ENCODE measurements at places on chromosomes 6 and 20.

GRCh38 chr20:37969949-37970855, 63.1 kb downstream of the TTI1 start:
- DNase-seq, result no peak

- no peak for DNase-seq
These were observed 13.5 kb downstream of the MBOAT1 start for GRCh38 chr6:20198775-20199174.

GRCh38 chr6:19697744-19698290, 139.4 kb upstream of the ID4 start:
- DNase-seq, result no peak

- no peak for DNase-seq
These were observed 5.2 kb upstream of the CST5 start for GRCh38 chr20:23884771-23885162.

- peak; percentile 44 for DNase-seq
These were observed 18.3 kb downstream of the SIM1 start for GRCh38 chr6:100446115-100447080.

DNA sequence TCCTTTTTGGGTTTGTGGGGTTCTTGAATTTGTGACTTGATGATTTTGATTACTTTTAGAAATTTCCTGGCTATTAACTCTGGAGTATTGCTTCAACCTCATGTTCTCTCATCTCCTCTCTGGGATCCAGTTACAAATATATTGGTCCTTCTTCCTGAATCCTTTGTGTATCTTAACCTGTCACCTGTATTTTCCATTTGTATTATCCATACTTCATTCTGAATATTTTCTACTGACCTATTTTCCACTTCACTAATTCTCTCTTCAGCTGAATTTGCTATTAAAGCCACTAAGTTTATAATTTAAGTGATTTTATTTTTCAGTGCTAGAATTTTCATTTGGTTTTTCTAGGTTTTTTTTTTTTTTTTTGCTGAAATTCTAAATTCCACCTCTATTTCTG, 6.4 kb upstream of the BHLHE23 start:
- no peak for DNase-seq

DNA sequence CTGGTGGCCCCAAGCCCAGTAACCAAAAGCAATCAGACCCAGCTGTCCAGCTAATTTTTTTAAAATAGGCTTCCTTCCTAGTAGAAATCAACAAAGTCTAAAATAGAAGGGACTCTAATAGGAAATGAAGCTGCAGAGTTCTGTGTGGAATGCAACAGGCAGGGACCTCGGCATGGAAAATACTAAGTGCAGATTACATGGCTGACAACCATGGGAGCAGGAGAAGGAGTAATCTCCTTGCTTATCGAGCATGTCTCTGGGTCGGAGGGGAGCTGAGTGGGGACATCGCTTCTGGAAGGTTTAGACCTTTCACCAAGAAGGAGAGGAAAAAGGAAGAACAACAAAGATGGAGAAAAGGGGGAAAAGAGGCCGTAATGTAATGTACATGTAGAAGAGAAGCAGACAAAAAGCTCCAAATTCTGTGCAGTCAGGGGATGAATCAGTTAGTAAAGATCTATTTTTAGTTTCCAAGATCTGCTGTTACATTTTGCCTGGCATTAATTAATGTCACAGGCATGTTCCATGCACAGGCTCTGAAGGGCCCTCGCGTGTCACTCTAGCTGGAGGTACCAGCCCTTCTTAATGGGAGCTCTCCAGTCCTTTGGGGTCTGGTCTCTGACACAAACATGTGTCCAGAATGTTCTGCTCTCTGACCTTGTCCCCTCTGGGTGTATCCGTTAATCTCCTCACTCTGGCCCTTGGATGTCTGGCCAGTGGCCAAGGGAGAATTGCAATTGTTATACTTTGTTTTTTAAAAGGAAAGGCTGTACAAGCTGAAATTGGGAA, 16.6 kb upstream of the ZNF831 start:
- no peak for DNase-seq

- no peak for DNase-seq
These were observed 37.0 kb downstream of the FOXO3 start for GRCh38 chr6:108597572-108598304.

DNA sequence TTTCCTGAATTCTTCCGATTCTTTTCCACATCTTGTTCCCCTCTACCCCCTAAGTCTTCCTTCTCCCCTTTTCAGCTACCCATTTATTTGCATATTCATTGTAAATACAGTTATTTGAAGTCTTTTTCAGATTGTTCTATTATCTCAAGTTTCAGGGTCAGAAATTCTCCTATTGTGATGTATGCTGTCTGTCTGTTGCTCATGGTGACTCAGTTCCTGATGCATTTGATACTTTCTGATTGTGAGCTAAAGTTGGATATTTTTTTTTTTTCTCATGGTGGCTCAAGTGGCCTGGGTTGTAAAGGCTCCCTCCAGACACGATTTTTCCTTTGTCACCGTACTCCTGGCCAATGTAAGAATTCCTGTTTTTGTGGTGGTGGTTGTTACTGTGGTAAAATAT, 4.9 kb upstream of the PI16 start:
- no peak for DNase-seq

DNA sequence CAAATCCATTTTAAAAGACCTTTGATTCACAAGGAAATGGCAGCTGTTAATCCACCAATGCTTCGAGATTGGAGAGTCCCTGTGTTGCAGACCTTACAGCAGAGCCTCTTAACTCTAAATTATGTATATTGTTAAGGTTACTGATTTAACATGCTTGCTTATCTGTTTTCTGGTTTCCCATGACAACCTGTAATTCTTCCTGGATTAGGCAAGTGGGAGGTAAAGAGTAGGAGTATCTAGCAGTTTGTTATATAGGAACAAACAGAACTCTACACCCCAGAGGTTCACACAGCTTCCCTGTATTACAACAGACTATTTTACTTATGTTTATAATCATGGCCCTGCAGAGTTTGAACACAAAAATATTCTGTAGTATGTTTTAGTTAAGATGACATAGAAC, 39.5 kb downstream of the NKX2-4 start:
- no peak for DNase-seq

DNA sequence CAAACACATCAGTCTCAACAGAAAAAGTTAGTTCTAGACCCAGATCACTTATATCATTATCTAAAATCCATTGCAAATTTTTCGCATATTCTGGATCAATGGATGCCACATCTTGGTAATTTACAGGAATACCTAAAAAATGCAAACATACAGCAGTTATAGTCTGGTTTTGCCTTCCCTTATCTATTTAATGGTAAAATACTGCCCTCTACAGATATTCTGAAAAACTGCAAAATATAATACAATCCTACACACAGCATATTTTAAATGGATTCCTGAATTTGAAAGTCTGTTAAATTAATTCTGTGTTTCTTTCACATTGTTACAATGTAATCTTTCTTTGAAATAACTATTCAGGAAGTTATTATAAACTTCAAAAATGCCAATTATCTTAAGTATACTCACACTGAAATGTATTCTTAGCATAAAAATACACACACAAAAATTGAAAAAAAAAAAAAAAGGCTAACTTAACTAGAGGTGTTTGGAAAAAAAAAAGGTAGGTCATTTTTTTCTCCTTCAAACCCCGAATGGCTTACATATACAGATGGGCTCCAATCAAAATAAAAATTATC, 88.4 kb downstream of the HACE1 start:
- no peak for DNase-seq

GRCh38 chr6:145368075-145368474, 367.2 kb downstream of the EPM2A start:
- DNase-seq, result no peak

DNA sequence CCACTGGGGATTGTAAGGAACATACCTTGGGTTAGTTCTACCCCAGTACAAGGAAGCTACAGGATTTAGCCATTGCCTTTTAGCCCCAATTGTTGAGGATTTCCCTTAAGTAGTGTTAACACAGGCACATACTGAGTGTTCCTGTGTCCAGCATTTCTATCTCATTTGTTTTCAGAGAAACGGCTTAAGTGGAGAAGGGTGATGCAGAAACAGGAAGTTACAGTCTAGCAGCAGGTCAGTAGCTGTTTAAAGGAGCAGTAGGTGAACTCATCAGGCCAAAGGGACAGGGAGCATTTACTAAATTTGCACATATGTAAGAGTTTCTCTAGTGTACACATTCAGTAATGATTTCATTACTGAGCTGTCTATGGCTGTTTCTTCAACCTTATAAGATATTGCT, 644.2 kb upstream of the GJE1 start:
- DNase-seq, result no peak

DNA sequence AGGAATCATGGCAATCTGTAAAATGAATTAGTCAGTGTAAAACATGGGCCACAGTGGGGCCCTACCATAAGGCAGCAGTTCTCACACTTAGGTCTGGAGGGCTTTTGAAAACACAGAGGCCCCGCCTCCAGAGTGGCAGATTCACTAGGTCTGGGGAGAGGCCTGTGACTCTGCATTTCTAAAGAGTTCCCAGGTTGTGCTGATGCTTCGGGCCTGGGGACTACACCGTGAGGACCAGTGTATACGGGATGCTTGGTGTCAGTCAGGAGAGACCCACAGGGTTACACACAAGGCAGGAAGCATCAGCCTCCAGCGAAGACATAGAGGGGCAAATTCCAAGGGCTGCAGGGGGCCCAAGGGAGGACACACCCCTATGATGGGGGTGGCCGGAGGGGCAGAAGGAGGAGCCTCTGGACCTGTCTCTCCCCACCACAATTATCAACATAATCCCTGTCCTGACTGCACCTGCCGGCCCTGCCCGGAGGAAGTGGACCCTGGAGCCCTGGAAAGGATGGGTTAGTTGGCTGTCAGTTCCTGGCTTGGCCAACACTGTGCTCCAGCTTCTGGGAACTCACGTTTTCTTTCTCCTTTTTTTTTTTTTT, 46.7 kb downstream of the FGD2 start:
- no peak for DNase-seq

GRCh38 chr6:106163966-106164877, 78.1 kb downstream of the PRDM1 start:
- no peak for DNase-seq

- no peak for DNase-seq
These were observed 71.8 kb downstream of the FOXF2 start for GRCh38 chr6:1461207-1461606.

GRCh38 chr6:135418040-135418760, 79.3 kb downstream of the AHI1 start:
- DNase-seq, result no peak

DNA sequence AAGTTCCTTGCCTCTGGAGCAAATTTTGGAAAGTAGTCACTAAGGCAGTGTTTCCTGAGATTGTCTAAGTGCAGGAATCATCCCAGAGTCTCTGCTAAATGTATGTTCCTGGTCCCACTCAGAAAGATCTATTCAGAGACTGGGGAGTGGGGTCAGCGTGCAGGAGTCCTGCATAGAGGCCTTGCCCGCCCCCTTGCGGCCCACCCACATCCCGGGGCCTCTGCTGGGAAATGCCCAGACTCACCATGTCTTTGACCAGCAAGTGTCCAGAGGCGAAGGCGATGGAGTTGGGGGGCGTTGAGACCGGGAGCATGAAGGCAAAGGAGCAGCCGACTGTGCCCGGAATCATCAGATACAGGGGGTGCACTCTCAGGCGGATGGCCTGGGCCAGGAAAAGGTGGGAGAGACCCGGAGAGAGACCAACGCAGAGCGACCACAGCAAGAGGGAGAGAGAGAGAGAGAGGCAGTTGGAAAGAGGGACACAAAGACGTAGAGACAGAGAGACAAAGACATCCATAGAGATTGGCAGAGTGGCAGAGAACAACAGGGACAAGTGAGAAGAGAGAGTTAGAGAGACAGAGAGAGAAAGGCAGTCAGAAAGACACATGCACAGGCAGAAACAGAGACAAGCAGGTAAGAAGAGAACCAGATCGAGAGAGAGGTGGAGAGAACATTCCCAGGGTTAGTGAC, 12.9 kb upstream of the OCSTAMP start:
- peak; percentile 41 for DNase-seq

- DNase-seq, result no peak
These were observed 18.8 kb downstream of the RTF2 start for GRCh38 chr20:56487216-56487615.

GRCh38 chr20:18739751-18740166, 73.8 kb upstream of the SCP2D1 start:
- DNase-seq, result peak; percentile 39

DNA sequence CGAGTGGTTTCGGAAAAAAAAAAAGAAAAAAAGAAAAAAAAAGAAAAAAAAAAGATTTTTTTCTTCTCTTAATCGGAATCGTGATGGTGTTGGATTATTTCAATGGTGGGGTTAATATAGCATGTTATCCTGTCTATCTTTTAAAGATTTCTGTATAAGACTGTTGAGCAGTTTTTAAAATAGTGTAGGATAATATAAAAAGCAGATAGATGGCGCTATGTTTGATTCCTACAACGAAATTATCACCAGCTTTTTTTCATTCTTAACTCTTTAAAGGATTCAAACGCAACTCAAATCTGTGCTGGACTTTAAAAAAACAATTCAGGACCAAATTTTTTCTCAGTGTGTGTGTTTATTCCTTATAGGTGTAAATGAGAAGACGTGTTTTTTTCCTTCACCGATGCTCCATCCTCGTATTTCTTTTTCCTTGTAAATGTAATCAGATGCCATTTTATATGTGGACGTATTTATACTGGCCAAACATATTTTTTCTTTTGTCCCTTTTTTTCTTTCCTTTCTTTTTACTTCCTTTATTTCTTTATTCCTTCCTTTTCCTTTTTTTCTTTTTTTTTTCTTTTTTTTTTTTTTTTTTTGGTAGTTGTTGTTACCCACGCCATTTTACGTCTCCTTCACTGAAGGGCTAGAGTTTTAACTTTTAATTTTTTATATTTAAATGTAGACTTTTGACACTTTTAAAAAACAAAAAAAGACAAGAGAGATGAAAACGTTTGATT, 3.6 kb downstream of the SOX4 start:
- DNase-seq, result no peak

GRCh38 chr6:113588646-113589045, 268.5 kb upstream of the MARCKS start:
- DNase-seq, result no peak

DNA sequence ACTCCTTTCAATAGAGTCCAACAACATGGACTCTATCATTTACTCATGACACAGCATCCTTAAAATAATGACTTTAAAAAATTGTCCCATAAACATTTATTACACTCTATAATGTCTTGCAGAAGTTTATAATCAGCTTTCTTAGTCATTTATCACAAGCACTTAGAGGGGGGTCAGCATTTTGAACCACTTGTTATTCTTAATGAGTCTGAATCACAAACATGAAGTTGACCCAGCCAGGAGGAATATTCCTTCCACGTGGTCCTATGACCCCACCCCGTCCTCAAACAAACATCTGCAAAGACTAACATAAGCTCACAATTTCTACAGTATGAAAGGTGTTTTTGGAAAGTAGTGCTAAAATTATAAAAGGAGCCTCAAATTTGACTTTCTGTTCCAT, 91.1 kb downstream of the MTFR2 start:
- DNase-seq, result no peak

- DNase-seq, result no peak
These were observed 13.1 kb downstream of the METTL24 start for GRCh38 chr6:110345025-110345424.

DNA sequence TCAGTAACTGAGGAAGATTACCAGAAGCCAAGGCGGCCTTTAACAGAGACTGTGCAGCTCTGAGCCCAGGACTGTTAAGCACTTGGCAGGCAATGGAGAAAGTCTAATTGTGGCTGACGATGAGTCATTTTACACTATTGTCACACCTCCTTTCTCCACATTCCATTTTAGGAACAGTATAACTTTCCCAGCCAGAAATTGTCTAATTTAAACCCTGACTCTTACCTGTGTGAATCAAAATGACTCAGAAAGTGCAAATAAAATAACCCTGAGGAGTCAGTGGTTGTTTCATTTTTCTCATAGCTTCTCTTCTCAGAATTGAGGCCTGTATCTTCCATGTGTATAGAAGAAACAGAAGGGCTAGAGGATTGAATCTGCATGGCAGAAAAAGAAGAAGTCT, 40.0 kb upstream of the OPN5 start:
- no peak for DNase-seq

- DNase-seq, result no peak
These were observed 89.4 kb downstream of the SLC24A3 start for GRCh38 chr20:19301843-19302242.

All from glutamatergic neuron (in vitro differentiated cells).